ENCODE measurements at places on chromosomes 16 and 17. TPM values are rescaled to one million over a fixed set of nuclear protein-coding genes. Genes with fewer than 3 reads are reported as not detected.

- no peak overlapping the region for H3K4me3 ChIP-seq
- no peak overlapping the region for H3K27ac ChIP-seq
- no peaks in the 10 kb centered on the region for H3K4me1 ChIP-seq
- DNase-seq = no peak
- no peaks in the 10 kb centered on the region for H3K36me3 ChIP-seq
- no peaks in the 10 kb centered on the region for H3K27me3 ChIP-seq
Observed at GRCh38 chr16:83418565-83418964, 389.2 kb upstream of the HSBP1 start.

SCARF1 gene
- total RNA-seq = 6.5 TPM

DNA sequence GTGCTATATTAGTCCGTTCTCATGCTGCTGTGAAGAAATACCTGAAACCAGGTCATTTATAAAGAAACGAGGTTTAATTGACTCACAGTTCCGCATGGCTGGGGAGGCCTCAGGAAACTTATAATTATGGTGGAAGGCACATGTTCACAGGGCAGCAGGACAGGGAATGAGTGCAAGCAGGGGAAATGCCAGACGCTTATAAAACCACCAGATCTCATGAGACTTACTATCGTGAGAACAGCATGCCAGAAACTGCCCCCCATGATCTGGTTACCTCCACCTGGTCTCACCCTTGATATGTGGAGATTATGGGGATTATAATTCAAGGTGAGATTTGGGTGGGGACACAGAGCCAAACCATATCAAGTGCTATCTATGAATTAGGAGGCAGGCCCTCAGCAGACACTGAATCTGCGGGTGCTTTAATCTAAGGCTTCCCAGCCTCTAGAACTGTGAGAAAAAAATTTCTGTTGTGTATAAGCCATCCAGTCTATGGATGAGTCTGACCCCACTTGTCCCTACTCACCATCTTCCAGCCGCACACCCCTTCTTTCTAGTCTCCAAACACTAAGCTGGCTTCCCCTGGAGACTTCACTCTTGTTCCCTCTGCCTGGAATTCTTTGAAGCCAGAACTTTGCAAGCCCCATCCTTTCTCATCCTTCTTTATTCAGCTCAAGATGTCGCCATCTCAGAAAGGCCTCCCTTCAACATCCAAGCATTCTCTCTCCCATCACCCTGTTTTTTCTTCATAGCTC lies 772 bp upstream of the NUP93 start:
- DNase-seq = no peak
- peak overlapping the region; percentile 80 for H3K27ac ChIP-seq
- no peak overlapping the region for H3K4me3 ChIP-seq
- no peaks in the 10 kb centered on the region for H3K27me3 ChIP-seq
- no peaks in the 10 kb centered on the region for H3K36me3 ChIP-seq

DNA sequence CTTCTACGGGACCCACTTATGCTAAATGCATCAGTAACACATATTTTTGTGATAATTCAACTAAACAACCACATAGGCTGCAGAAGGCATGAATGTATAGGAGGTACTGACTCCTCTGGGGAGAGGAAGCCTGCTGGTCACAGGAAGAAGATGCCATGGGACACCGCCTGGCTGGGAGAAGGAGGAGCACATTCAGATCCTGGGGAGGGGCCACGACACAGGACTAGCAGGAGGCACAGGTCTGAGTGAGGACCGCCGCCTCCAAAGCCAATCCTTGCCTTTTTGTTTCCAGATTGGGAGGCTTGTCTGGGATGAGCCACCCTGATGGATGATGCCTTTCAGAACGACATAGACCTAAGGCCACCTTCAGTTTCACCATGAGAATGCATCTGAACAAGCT lies 34.6 kb downstream of the MBTPS1 start:
- DNase-seq = no peak
- peaks cover 18% of the 10 kb centered on the region for H3K4me1 ChIP-seq
- H3K36me3 ChIP-seq = peaks cover 14% of the 10 kb centered on the region
- H3K27ac ChIP-seq = no peak overlapping the region

Data from activated naive CD8-positive, alpha-beta T cell treated with anti-CD3 and anti-CD28 coated beads, Interleukin-2, amount 10 ng/mL, durations not matched to agents 7 days and 5 days (primary cell).